H9 (cell line): ENCODE measurements at places on chromosomes 16 and 17.

DNA sequence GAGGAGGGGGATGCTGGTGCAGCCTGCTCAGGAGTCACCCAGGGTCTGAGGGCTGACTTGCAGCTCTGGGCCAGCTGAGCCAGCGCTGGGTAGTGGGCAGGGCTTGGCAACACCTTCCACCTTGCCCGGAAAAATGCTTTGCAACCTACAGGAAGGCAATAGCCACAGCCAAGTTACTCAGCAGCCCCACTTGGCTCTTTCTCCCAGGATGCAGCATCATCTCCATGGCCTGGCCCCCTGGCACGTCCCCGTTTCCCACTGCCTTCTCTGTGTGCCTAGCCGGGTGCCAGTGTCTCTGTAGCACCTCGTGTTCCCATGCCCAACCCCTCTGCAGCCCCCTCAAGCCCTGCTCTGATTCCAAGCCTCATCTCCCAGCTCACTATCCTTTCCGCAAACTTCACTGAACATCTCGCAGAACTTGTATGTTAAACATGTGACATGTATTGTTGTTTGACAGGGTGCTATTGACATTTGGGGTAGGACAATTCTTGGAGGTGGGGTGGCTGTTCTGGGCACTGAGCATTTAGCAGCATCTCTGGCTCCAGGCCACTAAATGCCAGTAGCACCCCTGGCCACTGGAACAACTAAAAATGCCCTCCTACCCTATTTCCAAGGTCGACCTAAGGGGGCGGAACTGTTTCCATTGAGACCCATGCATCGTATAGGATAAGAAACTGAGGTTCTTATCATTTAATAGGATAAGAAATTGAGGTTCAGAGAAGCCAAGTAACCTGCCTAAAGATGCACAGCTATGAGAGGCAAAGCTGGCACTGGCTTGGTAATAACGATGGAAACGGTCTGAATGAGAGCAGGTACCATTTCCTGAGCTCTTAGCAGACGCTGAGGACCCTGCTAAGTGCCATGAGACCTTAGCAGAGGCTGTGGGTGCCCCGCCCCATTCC is 12.2 kb downstream of the DEXI start:
- no peak for DNase-seq

DNA sequence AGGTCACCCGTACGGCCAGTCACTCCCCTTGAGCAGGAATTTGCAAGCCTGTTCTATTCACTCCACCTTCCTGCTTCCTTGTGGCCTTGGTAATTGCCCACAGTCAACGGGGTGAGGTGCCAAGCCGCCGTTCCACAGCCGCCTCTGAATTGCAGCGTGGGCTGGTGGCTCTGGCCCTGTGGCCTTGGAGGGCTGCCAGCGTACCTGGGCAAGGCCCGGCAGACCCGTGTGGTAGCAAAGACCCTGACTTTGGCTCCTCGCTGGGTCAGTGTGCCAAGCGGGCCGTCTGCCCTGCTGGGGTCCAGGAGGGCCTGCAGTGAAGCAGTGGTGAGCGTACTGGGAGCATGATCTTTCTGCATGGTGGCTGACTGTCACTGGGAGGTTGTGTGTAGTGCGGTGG is 3.6 kb downstream of the BANP start:
- DNase-seq = no peak

- no peak for DNase-seq
Measured at GRCh38 chr17:80751070-80751945, 206.7 kb downstream of the RPTOR start.

- no peak for DNase-seq
Measured at GRCh38 chr16:78284957-78285434, 185.5 kb downstream of the WWOX start.

DNA sequence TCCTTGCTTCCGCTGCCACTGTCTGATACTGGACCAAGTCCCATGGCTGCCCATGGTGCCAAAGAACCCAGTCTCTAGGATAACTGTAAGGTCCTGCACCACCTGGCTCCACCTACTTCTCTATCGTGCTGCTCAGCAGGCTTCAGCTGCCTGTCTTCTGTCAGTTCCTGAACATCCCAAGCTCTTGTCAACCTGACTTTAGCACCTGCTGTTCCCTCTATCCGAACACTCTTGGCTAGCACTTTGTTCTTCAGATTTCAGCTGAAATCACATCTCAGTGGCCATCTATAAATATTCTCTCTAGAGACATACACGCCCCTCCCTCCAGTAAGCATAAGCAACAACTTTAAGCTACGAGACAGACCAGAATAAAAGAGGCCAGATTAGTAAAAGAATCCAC is 15.0 kb upstream of the TMEM101 start:
- DNase-seq = no peak

DNA sequence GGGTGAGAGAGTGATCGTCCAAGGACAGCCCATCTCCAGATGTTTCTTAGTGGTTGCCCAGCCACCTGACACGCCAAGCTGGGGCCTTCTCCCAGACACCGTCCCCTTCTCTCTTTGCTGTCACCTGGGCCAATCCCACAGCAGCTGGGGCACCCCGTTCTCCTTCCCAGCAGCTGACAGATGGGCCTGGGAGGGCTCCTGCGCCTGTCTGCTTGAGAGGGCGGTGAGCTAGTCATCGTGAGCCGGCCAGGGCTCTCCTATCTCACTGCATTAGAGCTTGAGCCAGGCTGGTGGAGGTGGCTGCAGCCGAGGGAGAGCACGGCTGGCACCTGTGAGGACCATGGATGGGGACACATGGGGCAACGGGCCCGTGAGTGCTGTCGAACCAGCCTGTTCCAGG is 41.2 kb downstream of the RAB11FIP3 start:
- DNase-seq = no peak

DNA sequence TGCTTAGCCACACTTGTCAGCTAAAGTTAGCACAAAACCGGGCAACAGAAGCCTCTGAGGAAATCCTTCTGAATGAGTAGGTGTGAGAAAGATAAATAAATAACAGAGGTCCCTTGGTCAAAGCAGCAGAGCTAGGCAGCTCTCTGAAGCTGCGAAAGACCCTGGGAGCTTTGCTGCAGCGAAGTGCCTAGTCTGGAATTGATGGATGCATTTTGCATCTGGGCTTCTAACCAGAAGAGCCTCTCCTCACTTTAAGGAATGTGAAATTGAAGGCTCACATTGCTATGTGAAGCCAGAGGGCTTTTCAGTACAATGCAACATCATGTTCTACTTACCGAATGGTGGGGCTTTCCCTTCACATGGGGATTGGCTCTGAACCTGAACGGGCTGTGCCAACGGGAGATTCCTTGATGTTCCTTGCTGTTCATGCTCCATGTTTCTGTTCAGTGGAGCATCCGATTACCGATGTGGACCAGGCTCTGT is 274.6 kb downstream of the HS3ST3B1 start:
- DNase-seq = no peak

DNA sequence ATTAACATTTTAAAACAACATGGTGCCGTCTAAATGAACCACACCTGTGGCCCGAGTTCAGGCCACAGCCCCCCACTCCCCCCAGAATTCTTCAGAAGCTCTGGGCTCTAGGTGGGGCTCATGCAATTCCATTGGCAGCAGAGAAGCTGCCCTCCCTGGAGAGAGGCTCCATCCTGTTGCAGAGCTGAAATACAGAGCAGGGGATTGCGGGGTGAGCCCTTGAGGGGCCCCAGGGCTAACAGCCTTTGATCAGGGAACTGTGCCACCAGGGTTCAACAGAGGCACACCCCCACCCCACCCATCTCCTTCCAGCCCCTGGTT is 69.3 kb downstream of the ABR start:
- no peak for DNase-seq
